Dermis blood vessel endothelial cell (primary cell): ENCODE measurements at places on chromosomes 11 and 22. TPM values are rescaled to one million over a fixed set of nuclear protein-coding genes. Genes with fewer than 3 reads are reported as not detected.
A peak's percentile ranks its signal among the peaks of the same experiment; 100 is the strongest.

- DNase-seq: no peak
These were observed 34.4 kb upstream of the RASD2 start for GRCh38 chr22:35506259-35506570.

DNA sequence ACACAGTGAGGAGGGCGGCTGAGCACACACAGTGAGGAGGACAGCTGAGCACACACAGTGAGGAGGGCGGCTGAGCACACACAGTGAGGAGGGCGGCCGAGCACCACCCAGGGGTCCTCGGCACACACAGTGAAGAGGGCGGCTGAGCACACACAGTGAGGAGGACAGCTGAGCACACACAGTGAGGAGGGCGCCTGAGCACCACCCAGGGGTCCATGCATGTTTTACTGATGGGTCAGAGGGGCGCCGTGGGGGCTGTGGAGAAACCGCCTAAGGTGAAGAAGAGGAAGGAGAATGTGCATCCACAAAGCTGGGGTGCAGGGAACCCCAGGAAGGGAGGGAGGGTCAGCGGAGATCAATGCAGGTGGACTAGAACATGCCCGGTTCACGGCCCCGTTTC lies 461.8 kb downstream of the BRD1 start:
- DNase-seq: no peak

GRCh38 chr11:9590717-9591116 lies 17.2 kb downstream of the WEE1 start:
- no peak for DNase-seq

- no peak for DNase-seq
These were observed 53.5 kb downstream of the MYO18B start for GRCh38 chr22:25795478-25795877.

DNA sequence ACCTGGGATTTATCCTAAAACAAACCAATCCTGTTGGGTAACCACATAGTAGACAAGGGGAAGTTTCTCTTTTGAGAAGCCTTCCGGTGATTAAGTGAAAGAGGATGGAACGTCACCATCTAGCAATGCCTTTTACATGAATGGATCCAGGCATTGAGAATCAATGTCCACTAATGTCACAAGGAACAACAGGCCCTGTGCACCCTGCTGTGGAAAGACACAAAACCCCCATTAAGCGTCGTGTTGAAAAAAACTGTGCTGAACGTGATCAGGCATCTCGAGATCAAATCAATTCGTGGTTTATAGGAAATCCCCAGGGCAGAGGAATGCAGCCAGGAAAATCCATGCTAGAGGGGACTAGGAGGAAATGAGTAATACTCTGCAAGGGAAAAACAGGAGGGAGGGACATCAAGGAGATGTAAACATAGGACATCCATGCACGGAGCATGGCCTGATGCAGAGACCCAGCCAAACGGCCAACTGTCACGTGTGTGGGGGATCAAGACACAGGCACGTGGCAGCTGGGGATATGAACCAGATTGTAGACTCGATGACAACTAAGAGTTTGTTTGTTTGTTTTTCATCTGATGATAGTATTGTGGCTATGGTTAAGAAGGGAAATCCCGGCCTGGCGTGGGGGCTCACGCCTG lies 38.6 kb upstream of the CARS1 start:
- DNase-seq: peak; percentile 95

DNA sequence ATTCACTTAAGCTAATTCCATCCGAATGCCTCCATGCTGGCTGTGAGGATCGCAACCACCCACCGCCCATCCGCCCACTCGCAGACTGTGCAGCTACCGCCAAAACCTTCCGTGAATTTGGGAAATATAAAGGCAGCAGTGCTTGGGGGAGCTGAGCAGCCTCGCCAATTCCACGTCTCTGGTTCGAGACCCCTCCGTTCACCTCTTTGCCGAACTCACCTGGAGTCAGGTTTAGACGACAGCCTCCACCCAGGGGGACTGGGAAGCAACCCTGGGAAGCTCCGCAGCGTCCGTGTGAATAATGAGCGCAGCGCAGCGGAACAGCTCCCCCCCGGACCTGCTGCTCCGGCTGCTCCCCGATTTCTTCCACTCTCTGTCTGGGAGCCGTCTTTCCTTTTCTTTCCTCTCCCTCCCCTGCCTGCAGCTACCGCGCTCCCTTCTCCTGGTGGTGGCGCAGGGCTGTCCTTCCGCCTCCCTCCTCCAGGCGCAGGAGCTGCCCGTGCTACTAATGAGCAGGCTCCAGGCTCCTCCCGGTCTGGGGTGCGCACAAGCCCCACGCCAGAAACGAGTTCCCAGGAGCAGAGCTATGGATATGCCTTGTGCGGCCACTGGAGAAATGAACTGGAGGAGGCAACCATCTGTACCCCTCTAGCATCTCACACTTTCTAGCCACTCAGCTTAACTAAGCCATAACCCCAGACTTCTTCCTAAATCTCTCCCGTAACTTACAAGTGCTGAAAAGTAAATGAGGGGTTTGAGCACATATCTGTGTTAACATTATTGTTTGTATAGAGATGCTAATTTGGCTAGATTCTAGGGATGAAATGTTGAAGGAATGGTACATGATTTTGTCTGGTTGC lies 107.3 kb downstream of the XKR3 start:
- DNase-seq: no peak

DNA sequence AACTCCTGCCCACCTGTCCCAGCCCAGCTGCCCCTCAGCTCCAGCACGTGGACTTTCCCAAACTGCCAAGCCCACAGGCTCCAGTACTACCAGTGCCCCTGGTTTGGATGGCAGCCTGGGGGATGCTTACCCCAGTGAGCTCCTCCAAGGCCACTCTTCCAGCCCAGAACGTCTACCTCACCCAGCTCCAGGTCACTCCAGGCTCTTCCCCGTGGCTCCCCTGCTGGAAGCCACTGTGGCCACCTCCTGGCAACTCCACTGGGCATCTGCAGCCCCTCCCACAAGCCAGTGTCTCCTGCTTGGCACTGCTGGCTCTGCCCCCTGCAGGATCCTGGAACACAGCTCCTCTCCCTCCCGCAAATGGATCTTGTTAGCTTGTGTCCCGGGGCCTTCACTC lies 29.3 kb downstream of the LMO1 start:
- DNase-seq: no peak

DNA sequence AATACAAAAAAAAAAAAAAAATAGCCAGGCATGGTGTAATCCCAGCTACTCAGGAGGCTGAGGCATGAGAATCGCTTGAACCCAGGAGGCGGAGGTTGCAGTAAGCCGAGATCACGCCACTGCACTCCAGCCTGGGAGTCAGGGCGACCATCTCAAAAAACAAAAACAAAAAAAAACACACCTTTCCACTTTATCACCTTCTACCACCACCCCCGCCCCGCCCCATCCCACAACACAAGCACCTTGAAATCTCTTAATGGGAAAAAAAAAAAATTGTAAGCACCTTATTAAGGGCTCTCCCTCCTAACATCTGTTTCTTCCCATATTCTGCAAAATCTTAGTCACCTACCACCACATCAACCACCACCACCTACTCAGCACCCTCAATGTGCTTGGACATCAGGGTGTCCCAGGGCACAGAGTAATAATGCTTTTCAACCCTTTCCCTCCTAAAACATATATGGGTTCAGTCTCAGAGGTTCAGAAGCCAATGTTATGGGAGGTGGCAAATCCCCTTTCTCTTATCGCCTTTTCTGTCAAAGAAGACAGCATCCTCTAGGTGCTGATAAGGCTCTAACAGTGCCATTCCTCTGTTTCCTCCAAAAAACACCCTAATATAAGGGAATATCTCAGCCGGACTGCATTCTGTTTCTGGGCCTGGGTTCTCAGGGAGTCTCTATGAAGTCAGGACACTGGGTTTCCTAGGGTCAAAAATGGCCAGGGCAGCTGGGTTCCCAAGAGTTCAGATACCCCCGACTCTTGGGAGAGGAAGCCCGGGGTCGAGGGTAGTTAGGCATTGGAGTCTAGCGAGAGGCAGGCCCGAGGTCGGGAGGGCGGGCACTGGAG lies 718 bp downstream of the INTS5 start:
- no peak for DNase-seq

GRCh38 chr11:22584976-22585375 lies 40.6 kb downstream of the FANCF start:
- no peak for DNase-seq

DNA sequence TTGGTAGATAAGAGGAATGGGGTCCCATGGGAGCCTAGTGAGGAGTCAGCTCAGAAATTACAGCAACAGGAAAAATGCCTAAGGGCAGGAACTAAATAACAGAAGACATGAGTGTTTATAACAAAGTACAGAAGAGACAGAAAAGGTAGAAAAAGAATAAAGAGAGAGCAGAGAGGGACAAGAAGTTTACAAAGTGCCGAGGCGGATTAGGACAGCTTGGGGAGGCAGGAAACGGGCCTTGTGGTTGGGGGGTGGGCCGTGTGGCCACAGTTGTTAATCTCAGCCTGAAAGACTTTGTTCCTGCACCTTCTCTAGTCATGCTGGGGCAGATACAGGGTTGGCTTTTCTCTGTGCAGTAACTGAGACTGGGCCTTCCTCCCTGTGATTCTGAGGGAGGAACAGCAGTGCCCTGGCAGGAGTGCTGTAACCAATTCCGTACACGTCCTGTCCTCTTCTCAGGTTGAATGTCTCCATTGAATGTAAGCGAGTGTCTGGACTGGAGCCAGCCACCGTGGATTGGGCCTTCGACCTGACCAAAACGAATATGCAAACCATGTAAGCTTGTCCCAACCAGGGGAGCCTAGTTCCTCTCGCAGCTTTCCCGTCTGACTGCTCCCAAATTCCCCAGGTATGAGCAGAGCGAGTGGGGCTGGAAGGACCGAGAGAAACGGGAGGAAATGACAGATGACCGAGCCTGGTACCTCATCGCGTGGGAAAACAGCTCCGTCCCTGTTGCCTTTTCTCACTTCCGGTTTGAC lies 13.2 kb downstream of the NAA40 start:
- DNase-seq: no peak

GRCh38 chr11:122837528-122838346 lies 563 bp upstream of the CRTAM start:
- no peak for DNase-seq

GRCh38 chr11:102620818-102621561 lies 4.1 kb downstream of the MMP20 start:
- DNase-seq: peak; percentile 82

GRCh38 chr11:68214173-68215086 lies 1.3 kb upstream of the KMT5B start:
- no peak for DNase-seq

DNA sequence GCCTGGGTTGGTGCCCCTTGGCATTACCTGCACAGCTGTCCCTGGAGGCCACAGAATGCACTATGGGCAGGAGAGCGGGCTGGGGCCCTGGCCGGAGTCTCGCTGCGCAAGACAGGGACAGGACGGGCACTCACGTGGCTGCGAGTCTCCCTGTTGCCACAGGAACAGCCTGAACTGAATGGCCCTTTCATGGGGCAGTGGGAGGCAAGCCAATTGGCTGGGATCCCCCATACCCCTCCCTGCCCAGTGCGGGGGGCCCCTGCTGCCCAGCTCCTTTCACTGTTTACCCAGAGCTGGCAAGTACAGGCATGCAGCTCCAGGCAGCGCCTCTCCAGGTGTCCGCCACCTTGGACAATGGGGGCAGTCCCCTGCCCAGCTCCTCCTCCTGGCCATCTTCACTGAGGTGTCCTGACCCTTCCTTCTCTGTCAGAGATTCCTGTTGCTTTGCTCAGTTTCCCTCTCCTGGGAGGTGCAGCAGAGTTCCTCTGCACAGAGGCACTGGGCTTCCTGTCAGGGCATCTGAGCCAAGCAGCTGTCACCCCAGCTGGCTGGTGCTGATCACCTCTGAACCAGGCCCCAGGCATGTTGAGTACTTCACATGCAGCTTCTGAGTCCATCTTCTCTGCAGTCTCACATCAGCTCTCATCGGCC lies 5.2 kb downstream of the USP2 start:
- DNase-seq: no peak

DNA sequence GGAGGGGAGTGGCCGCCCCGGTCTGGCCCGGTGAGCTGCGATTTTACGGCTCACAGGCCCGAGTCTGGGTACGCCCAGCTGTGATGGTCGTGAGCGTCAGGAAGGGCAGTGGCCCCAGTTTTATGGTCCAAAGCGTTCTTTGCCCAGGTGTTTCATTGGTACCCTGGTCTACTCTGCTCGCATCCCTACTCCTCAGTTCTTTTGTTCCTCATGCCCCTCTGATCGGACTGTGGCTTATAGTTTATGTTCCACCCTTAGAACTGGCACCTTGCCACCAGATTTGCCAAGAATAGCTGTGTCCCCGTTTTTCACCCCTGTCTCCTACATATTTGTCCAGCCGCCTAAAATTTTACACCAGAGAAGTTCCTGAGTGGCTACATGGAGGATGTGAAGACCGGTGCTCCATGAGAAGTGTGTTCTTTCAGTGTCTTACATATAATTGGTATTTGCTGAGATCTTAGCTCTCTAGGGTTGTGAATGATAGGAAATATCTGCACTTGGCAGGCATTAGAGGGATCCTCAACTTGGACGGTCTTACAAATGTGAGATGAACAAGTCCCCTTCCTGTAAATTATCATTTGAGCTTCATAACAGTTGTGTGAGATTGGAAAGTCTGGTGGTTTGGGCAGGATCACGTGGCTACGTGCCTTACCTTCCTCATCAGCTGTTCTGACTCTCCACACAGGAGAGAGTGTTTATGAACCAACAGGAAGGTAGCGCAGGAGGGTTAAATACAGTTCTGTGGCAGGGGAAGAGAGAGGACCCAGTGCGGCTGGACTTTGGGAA lies 1.1 kb downstream of the PANX1 start:
- no peak for DNase-seq

GRCh38 chr11:66022401-66023185 lies 3.7 kb downstream of the CATSPER1 start:
- peak; percentile 82 for DNase-seq

- DNase-seq: no peak
These were observed 40.3 kb upstream of the OR5D13 start for GRCh38 chr11:55732936-55733335.

GRCh38 chr11:113016905-113017304 lies 55.7 kb downstream of the NCAM1 start:
- DNase-seq: no peak

- peak; percentile 7 for DNase-seq
These were observed 827 bp downstream of the PHF21B start for GRCh38 chr22:45008751-45009605.

DNA sequence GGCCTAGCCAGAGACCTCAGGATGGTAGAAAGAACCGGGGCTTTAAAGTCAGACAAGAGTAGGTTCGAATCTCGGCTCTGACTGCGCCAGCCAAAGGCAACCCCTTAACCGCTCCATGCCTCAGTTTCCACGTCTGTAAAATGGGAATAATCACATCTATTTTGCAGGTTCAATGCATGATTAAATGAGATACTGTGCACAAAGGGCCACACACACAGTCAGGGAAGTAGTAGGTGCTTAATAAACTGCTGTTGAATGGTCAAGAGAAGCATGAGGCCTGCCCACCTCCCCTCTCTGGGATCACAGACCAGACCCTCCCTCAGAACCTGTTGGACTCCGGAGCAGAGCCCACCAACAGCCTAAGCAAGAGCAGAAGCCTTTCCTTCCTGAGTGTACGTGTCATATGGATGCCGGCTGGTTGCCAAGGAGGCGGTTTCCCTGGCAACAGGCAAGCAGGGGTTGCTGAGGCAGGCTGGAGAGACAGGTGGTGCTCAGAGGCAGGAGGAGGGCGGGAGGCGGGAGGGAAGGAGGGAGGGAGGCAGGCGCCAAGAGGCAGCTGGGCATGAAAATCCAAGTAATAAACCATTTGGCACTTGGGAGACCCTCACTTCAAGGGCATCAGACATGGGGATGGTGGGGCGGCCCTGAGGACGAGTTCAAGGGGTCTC lies 43.9 kb downstream of the NFAM1 start:
- no peak for DNase-seq

CLP1 gene
- 24.6 and 26.5 TPM in 2 replicates for total RNA-seq

GRAMD4 gene
- total RNA-seq: 48.8 and 58.5 TPM in 2 replicates

RAG1 gene
- 1.0 and 1.3 TPM in 2 replicates for total RNA-seq

ESAM gene
- total RNA-seq: 84.4 and 95.4 TPM in 2 replicates

OMP gene
- total RNA-seq: 0.47 TPM in 1 of 2 replicates, not detected in the other

EEF1G gene
- total RNA-seq: 1,345 and 1,561 TPM in 2 replicates

ADM2 gene
- 0.34 and 0.60 TPM in 2 replicates for total RNA-seq

CARD18 gene
- total RNA-seq: not detected in 2 replicates

FBLN1 gene
- 0.34 and 0.56 TPM in 2 replicates for total RNA-seq

SCGB2A2 gene
- total RNA-seq: not detected in 2 replicates
